ENCODE measurements at places on chromosomes 16 and 17. TPM values are rescaled to one million over a fixed set of nuclear protein-coding genes. Genes with fewer than 3 reads are reported as not detected.

The ZFP90 gene
- polyA plus RNA-seq = 5.3 TPM

The HSPB9 gene
- polyA plus RNA-seq = not detected

DNA sequence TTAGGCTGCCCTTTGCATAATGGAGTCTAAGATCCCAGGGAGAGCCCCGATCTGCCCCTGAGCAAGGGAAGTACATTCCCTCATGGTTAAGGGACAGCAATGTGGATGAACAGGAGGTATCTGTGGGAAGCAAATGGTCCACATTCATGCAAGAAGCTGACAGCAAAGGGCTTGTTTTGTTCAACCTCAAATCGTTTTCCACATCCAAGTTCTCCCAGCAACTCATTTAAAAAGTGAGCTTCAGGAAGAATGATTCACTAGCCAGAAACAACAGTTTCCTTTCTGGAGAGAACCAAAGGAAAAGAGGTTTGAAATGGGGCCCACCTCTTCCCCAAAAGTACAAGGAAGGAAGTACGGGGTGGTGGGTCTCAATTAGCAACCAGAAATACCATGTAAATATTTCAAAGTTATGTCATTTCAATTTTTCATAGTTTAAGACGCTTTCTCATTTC lies 9.4 kb downstream of the HSPB9 start:
- no peak for DNase-seq
- H3K36me3 ChIP-seq = peaks cover 5% of the 10 kb centered on the region
- H3K4me3 ChIP-seq = no peak overlapping the region
- H3K4me1 ChIP-seq = peaks cover 56% of the 10 kb centered on the region

- DNase-seq = no peak
- no peaks in the 10 kb centered on the region for H3K36me3 ChIP-seq
- no peaks in the 10 kb centered on the region for H3K4me1 ChIP-seq
- H3K27ac ChIP-seq = no peak overlapping the region
These were observed 106.1 kb downstream of the AATF start for GRCh38 chr17:37054894-37055293.
